ENCODE measurements at places on chromosomes 16 and 17.

DNA sequence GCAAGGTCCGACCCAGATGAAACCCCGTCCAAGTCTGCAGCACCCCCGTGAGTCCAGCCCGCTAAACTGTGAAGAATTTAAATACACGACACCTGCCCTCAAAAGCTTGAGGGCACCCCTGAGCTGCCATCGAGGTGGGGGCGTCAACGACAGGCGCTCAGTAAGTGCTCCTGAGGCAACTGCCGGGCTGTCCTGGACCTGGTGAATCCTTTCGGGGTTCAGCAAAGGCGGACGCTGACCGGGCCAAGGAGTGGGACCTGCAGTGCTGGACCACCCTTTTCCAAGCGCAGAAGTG lies 512 bp upstream of the ENDOV start:
- DNase-seq = no peak

DNA sequence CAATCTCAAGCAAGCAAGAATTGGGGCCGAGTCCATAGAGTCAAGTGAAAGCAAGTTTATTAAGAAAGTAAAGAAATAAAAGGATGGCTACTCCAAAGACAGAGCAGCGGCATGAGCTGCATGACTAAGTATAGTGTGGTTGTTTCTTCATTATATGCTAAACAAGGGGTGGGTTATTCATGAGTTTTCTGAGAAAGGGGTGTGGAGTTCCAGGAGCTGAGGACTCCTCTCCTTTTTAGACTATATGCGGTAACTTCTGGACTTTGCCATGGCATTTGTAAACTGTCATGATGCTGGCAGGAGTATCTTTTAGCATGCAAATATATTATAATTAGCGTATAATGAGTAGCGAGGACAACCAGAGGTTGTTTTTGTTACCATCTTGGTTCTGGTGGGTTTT lies 819.9 kb downstream of the KCNJ2 start:
- DNase-seq = no peak

DNA sequence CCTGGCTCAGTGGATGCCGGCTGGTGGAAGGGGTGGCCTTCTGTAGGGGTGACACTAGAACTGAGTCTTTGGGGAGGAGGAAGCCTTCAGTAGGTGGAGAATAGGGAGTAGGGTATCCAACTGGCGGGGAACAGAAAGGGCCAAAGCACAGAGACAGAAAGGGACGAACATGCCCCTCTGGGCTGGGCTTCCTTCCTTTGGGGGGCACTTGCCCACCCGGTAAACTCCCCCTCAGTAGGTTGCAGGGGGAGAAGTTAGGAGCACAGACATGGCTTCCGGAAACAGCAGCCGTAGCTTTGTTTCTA lies 774 bp downstream of the ENGASE start:
- DNase-seq = no peak

DNA sequence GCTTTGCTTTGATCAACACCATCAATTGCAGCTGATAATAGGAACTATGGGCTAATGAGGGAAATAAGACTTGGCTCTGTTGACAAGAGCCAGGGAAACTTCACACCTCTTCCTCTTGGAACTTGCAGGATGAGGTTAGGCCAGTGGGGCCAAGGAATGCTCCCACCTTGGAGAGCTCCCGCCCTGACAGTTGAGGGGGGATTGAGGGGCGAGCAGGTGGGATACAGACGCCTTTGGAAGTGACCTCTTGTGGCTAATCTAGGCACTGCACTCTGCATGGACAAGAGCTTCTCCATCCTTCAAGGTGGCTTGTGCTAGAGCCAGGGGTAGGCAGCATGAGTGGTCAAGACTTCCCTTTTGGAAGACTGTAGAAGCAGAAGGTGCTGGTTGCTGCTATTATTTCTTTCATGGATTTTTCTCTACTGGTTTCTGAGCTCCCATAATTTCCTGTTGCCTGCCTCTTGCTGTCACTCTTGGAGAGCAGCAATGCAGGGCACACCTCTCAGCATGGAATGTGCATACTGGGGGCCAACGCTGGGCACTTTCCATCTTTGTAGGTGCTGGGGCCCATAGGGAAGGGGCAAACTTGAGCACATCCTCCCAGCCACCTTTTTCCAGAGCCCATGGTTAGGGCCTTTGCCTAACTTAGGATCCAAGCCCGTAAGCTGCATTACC lies 2.3 kb upstream of the PHF12 start:
- no peak for DNase-seq

- DNase-seq = no peak
Observed at GRCh38 chr17:62738281-62738680, 69.8 kb downstream of the MARCHF10 start.

GRCh38 chr16:2846511-2847310 lies 11.3 kb downstream of the PRSS22 start:
- no peak for DNase-seq

DNA sequence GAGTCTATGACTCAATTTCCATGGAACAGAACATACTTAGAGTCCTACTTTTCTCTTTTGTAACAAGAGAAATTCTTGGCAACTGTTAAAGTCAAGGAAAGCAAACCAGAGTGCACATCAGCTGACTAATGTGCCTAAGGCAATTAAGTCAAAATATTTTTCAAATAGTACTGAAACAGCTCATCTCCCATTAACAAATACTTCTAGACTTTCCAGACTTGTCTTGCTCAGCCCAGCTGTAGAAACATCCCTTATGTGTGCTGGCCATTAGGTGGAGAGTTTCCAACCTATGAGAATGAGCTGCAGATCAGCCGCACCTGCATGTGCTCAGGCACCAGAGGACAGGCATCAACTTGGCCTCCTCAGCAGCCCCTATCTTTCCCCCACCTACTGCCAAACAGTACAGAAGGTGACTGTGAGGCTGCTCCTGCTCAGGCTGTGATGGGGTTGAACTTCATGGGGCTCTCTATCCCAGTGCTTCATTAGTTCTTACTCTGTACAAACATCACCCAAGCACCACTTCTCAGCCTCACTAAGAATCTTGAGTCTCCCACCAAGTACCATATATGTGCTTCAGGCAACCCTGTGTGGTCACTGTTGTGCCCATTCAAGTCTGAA lies 32.2 kb downstream of the TEX2 start:
- DNase-seq = no peak

DNA sequence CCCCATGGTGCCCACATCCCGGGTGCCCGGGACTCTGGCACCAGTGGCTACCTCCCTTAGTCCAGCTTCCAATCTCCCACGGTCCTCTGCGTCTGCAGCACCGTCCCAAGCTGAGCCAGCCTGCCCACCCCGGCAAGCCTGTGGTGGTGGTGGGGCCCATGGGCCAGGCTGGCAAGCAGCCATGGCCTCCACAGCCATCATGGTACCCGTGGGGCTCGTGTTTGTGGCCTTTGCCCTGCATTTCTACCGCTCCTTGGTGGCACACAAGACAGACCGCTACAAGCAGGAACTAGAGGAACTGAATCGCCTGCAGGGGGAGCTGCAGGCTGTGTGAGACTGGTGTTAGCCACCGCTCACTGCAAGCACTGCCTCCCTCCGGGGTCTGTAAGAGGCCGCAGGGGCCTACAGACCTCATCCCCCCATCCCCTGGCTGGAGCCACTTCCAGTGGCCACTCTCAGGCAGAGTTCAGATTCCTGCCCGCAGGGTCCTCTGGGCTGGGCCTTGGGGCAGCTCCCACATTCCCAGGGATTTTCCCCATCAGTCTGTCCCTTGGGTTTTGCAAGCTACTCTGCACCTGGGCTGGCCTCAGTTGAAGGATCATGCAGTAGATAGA lies 3.9 kb upstream of the SETD1A start:
- no peak for DNase-seq

GRCh38 chr17:27572665-27573064 lies 58.3 kb upstream of the LGALS9 start:
- DNase-seq = no peak

GRCh38 chr17:17666111-17666714 lies 15.0 kb upstream of the RAI1 start:
- DNase-seq = no peak

DNA sequence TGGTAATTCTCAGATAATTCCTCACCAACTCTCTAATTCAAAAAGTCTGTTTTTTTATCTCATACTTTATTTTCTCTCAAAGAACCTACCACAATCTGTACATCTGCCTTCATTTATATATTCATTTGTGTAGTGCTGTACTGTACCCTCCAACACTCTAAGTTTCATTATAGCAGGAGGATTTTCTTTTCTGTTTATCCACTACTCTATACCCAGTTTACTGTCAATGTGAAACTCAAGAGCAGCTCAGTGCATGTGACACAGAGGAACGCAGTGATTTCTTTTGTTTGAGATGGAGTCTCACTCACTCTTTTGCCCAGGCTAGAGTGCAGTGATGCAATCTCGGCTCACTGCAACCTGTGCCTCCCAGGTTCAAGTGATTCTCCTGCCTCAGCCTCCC lies 117.8 kb downstream of the ADAMTS18 start:
- DNase-seq = no peak

- DNase-seq = no peak
Observed at GRCh38 chr17:66583112-66583748, 251.7 kb upstream of the CACNG5 start.

GRCh38 chr16:66300501-66300900 lies 66.0 kb upstream of the CDH5 start:
- no peak for DNase-seq

- DNase-seq = no peak
Observed at GRCh38 chr16:77273-77806, 685 bp upstream of the MPG start.

GRCh38 chr16:72788269-72788809 lies 259.6 kb downstream of the ZFHX3 start:
- DNase-seq = no peak

DNA sequence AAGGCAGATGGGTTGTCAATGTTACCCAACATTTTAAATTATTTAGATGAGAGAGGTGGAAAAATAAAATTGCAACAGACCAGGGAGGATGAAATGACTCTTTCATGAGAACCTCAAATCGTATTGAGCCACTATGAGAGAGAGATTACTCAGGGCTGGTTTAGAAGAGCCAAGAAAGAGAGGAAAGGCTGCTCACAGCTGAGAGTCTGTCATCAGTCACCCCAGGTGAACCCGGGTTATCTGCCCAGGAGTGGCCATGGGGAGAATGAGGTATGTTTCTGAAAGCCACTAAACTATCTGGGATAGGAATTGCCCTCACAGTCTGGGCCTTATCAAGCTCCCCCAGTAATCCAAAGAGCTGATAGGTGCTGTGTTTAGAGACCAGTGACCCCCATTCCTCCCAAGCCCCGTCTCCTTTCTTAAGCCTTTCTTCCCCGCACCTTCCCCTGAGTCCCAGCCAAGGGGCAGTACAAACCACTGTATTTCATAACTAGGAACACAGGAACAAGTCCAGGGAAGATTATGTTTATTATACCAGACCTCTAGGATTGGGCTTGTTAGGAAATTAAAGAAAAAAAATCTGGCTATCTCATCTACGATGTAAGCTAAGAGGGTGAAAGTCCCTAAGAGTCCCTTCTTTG lies 158.9 kb upstream of the NOL11 start:
- DNase-seq = no peak

DNA sequence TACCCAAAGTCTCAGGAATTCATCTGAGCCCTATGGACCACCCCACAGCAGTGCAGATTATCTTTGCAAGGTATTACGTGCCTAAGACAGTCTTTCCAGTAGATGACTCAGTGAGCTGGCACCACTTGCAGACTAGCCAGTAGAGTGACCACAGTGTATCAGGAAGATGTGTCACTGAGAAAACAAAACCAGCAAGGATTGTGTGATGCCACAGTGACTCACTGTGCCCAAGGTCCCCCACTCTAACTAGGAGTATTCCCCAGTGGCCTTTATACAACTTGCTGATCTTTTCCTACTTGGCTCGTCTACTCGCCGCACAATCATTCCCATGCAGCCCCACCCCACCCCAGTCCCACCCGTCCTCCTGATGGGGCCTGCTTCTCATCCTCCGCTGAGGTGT lies 26.8 kb upstream of the PRKCA start:
- DNase-seq = no peak

All from GM18507 (cell line).